ENCODE measurements at places on chromosomes 1 and 21.
A peak's percentile ranks its signal among the peaks of the same experiment; 100 is the strongest.

DNA sequence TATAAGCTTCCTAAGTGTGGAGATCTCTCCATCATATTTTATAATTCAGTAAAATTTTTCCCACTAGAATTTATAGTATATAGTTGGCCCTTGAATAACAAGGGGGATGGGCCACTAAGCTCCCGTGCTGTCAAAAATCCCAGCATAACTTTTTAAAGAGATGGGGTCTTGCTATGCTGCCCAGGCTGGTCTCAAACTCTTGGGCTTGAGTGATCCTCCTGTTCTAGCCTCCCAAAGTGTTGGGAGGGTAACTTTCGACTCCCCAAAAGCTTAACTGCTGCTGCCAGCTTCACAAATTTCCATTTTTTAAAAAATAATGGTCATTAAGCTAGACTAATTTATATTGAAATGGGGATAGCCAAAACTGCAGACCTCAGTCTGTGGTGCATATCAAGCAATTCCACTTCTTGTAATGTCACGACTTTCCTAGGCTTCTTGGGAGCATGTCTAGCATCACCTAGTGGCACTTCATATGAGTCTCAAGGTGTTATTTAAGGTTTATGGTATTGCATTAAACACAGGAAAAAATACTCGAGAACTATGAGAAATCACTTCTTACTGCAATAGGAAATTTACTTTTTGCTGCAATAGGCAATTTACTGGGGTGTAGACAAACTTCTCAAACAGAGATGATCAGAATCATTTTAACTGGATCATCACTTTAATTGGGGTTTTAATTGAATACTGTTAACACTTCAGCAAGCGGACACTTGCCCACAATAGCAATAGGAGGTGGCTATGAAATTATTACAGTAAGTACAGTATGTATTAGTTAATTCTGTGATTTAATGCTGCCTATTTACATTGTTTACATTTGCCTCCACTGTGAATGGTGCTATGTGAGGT is 19.3 kb upstream of the ACTA1 start:
- peak; percentile 38 for DNase-seq

- no peak for DNase-seq
Measured at GRCh38 chr1:222124602-222125001, 382.7 kb upstream of the DUSP10 start.

- DNase-seq = no peak
Measured at GRCh38 chr1:155188268-155188667, 14.6 kb downstream of the TRIM46 start.

GRCh38 chr21:45324489-45325205 is 37.0 kb upstream of the POFUT2 start:
- DNase-seq = no peak
